ENCODE measurements at places on chromosomes 13 and 19.
A peak's percentile ranks its signal among the peaks of the same experiment; 100 is the strongest.

- no peak for DNase-seq
Measured at GRCh38 chr19:44596428-44597130, 16.8 kb upstream of the IGSF23 start.

DNA sequence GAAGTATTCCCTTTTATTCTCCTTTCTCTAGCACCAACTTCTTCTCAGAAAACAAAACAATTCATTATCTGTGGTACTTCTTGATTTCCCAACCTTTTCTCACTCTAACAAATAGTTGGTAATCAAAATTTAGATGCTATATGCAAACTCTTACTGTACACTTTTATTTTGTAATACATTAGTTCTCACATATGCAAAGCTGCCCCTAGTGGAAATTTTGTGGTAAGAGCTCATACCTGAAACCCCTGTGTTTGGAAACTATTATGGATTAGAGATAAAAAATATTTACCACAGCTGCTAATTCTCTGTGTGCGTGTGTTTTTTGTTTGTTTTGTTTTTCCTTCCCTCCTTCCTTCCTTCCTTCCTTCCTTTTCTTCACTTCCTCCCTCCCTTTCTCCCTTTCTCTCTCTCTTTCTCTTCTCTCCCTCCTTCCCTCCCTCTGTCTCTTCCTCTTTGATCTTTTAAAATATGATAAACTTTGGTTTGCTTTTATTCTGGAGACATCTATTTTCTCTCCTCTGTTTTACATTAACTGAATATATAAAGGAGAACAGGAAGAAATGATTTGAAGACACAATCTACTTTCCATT lies 537.4 kb downstream of the SLITRK6 start:
- DNase-seq: no peak

- DNase-seq: no peak
Measured at GRCh38 chr13:113975416-113975815, 1.5 kb upstream of the C13orf46 start.

DNA sequence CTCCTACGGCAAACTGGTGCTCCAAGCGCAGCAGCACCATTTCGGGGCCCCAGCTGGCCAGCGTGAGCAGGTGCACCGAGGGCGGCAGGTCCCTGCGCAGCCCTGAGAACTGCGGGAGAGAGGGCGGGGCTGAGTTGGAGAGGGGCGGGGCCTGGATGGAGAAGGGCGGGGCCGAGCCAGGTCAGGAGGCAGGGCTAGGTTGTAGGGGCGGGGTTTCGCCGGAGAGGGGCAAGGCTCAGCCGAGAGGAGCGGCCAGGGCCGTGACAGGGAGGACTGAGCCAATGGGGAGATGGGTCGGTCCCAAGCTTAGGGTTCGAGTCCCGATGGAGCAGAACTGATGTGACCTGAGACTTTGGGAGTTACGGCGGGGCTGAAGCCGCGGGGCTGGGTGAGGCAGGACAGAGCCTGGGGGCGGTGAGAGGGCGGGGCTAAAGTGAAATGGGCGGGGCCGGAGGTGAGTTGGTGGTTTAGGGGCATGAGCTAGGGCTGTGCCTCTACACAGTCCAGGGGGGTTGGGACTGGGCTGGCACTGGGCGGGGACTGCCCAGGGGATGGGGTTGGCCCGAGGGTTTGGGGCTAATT lies 19.0 kb downstream of the MAN2B1 start:
- DNase-seq: peak; percentile 64

GRCh38 chr13:41268764-41269163 lies 5.4 kb upstream of the MTRF1 start:
- no peak for DNase-seq

DNA sequence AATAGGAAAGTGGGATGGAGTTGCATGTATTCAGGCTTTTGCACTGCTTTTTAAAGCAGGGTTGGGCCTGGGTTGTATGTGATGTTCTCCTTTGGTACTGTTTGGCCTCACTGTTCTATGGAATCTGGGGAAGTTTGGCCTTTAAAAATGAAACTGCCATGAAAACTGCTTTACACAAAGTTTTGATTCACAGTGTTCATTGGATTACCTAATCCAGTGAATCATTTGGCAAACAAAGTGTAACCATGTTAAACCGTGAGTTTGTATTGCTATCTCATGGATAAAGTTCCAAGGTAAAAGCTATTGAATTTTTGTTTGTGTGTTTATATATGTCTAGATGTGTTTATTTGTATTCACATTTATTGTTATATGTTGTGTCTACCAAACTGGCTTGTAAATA lies 1658.6 kb downstream of the OLFM4 start:
- DNase-seq: no peak

DNA sequence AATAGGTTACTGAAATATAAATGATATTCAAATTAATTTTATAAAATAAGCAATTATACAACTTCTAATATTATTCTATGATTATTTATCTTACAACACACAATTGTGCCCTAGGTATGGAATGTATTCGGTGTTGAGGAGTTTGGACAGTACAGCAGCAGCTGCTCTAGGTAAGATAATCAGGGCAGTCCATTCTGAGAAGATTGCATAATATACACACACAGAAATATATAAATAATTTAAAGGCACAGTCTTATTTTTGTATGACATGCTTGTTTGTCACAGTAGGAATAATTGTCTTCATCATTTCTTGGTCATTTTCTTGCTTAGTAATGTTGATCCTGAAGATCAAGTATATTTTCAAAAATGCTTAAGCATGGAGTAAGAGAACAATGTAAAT lies 849.4 kb upstream of the MIR17HG start:
- no peak for DNase-seq

DNA sequence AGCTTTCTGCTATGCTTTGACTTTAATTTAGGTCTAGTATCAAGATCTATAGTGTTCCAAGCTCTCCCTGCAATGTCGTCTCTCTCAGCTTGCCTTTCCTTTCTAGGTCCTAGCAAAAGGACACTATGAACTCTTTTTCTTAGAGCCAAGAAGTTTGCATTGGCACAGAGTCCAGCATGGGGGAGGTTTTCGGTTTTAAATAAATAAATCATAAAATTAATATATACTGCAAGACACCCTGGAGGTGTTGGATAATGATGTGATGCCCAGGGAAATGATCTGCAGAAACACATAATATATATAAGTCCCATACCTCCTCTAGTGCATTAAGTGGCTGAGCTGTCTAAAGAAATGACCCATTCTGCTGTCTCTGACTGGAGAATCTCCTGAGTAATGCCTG lies 316.4 kb upstream of the MAB21L1 start:
- DNase-seq: no peak

GRCh38 chr19:18617562-18617961 lies 4.9 kb downstream of the TMEM59L start:
- no peak for DNase-seq

GRCh38 chr13:58165617-58166016 lies 534.1 kb downstream of the PCDH17 start:
- DNase-seq: no peak

GRCh38 chr19:21256722-21257121 lies 72.5 kb downstream of the ZNF708 start:
- no peak for DNase-seq

DNA sequence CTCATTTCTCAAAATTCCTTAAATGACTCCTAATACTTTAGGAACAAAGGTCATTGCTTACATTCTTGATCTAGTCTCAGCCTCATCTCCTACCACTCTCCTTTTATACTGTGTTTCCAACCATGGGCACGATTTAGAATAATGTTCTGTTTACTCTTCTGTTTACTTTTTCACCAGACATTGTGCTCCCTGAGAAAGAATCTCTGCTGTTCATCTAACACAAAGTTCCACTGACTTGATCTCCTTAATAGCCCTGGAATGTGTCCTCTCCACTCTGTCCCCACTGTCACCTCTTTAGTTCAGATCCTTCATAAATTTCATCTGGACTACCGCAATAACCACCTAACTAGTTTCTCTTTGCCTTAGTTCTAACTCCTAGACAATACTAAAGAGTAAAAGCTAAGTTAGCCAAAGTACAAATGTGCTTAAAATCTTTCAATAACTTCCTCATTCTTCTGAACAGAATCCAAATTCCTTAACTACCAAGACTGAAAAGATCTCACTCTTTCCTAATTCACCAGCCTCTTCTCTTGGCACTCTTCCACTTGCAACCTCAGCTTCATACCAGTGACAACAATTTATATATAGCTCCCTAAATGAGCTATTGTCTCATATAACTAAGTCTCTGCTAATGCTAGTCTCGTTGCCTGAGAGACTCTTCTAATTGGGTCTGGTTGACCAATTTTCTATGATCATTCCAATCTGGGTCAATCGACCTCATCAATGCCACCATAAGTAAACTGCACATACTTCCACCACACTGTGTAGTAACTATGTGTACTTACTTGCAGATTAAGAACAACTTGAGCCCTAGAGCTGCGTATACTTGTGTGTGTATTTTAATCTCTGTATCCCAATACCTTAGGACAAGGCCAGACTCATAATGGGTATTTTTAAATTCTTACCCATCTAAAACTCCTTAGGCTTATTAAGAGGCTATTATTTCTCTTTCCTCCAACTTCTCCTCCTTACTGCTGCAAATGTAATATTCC lies 179.9 kb downstream of the VWA8 start:
- no peak for DNase-seq

GRCh38 chr19:51466723-51467122 lies 8.5 kb upstream of the SIGLEC8 start:
- DNase-seq: no peak

GRCh38 chr19:51103926-51104341 lies 4.3 kb downstream of the CTU1 start:
- no peak for DNase-seq

DNA sequence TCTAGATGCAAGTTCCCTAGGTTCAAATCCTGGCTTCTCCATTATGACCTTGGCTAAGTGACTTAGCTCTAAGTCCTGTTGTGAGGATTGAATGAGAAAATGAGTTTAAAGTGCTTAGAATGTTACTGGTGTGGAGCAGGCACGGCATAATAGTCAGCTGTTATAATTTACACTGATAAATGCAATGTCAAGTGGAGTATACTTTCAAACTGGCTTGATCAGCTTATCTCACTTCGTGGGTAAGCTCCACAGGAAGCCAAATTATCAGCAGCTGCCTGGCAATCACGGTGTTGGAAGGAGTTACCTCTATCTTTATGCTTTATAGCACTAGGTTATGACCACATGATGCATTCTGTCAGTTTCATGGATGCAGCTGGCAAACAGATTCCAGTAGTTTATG lies 272.8 kb downstream of the OLFM4 start:
- no peak for DNase-seq

DNA sequence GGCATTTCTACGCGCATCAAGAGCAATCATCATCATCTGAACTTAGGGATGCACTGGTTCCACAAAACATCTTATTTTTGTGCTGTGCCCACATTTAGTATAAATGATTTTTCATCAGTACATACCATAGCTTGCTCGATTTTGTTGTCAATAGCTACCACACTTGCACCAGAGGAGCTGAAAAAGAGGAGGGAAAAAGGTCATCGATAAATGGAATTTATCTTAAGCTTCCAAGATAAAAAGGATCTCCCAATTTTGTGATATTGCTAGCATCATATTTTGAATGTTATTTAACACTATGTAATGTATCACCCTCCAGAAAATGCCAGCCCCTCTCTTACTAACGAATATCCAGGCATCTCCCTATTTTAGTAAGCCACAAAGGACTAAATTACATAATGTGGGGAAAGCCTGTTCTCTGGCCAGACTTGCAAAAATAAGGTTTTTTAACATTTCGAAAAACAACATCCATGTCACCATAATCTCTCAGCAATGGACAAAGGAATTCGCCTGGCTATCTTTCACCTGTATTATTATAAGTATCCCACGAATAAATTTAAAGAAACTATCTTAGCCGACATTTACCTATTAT lies 62.4 kb downstream of the SERP2 start:
- no peak for DNase-seq

DNA sequence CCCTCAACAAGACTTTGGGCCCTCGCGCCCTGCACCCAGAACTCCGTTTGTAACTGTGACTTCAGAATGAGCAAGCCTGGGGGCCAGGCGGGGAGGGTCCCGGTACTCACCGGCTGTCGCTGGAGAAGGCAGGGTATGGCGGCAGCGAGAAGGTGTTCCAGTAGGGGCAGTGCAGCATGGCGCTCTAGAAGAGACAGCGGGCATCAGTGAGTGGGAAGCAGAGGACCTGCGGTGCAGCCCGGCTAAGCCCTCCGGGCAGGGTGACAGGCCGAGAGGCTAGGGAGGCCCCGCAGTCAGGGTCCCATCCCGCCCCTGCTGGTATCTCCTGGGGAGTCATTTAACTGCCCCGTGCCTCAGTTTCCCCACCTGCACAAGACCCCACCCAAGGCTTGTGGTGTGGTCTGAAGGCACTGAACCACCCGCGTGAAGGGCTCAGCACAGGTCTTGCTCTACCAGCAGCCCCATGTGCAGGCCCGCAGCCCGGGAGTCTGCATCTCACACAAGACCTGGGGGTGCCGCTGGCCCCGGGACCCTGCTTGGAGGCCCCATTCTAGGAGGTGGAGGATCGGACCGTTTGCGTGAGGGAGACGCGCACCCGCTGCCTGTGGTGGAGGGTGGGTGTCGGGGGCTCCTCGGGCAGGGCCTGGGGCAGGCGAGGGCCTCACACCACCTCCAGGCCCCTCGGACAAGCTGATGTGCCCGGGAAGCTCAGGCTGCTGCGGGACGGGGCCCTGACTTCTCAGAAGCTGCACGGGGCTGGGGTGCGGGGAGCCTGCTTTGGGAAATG lies 24.6 kb downstream of the SBNO2 start:
- DNase-seq: no peak

Measured in activated CD4-positive, CD25-positive, alpha-beta regulatory T cell treated with anti-CD3 and anti-CD28 coated beads, Interleukin-2, amount 50 U/mL, for 72 hours (primary cell).